ENCODE measurements at places on chromosomes 16 and 17.

DNA sequence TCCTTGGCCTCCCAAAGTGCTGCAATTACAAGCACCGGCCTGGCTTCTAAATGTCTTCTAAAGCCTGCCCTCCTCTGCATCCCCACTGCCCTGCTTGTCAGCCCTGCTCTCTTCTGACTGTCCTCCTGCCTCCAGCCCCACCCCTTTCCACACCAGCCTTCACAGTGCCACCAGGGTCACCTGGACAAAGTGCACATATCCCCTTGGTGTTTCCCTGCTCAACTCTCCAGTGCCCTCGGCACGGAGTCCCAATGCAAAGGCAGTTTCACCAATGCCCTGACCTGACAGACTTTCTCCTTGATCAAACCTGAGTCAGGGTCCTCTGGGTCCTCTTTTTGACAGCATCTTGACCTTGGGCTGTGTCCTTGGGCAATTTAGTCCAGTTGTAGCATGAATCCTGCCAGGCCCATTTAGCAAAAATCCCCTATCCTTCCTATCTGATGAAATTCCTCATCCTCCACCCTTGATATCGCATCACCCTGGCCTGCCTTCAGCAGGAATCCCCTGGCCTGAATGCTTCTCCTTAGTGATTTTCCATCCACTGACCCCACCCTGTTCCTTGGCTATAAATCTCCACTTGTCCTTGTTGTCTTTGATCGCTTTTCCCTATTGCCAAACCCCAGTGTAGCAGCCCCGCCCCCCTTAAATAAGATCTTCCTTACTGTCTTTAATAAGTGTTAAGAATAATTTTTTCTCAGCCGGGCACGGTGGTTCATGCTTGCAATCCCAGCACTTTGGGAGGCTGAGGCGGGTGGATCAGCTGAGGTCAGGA, 42.7 kb upstream of the ETV4 start:
- no peak for DNase-seq

GRCh38 chr16:21276090-21276489, 2.0 kb downstream of the CRYM start:
- no peak for DNase-seq

GRCh38 chr17:80512233-80512632, 32.4 kb upstream of the RPTOR start:
- DNase-seq: no peak

DNA sequence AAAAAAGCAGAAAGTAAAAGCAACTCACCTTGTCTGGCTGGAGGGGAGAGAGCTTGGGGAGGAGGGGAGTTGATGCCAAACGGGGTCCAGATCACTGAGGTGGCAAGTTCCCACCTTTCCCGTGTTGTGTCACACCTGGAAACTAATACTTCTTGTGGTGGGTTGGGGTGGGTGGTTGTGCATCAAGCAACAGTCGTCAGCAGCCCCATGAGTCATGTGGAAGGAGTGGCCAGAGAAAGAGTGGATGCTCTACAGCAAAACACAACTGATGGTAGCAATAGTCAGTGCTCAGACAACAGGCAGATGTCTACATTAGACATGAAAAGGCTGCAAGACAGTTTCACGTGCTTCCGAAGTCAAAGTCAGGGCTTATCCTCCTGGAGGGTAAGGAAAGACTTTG, 35.4 kb downstream of the ARSG start:
- no peak for DNase-seq

DNA sequence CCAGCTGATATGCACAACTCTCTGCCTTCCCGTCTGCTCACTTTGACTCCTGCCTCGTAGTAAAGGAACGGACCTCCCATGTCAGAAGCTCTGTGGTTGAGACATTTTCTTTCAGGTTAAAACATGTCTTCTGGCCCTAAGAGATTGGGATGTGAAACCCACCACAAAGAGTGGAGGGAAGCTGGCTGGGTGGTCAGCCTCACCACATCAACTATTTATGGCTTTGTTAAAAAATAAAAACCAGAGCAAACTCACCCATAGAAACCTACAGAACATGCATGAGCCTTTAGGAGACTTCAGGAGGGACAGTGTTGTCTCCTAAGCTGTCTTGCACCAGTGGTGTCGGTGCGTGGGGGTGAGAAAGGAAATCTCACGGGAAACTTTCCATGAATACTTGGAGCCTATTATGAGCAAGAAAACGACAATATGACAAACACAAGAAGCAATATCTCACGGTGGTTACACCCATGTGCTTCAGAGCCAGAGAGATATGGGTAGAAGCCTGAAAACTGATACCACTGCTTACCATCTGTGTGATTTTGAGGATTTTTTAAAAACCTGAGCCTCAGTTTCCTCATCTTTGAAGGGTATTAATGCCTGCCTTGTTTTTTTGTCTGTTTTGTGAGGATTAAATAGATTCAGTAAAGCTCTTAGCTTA, 61.7 kb upstream of the XYLT1 start:
- DNase-seq: no peak

- no peak for DNase-seq
Observed at GRCh38 chr17:29633886-29634285, 11.2 kb upstream of the CORO6 start.

- DNase-seq: no peak
Observed at GRCh38 chr16:81505011-81505661, 60.5 kb downstream of the CMIP start.

DNA sequence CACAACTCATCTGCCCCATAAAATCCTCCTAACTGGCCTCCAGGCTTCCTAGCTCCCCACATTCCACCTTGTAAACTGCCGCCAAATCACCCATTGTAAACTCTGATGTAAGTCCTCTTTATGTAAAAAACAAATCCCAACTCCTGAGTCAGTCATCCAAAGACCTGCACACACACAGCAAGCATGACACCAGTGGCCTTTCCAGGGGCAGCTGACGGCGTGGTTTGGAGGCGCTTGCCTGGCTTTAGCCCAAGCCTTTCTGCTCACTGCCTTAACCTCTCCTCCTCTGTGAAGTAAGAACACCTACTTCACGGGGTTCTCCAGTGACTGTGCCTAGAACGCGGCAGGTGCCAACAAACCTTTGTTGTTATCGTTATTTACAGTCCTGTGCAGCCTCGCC, 14.0 kb downstream of the UBE2O start:
- DNase-seq: no peak

- no peak for DNase-seq
Observed at GRCh38 chr17:69809331-69809730, 265.7 kb upstream of the KCNJ16 start.

DNA sequence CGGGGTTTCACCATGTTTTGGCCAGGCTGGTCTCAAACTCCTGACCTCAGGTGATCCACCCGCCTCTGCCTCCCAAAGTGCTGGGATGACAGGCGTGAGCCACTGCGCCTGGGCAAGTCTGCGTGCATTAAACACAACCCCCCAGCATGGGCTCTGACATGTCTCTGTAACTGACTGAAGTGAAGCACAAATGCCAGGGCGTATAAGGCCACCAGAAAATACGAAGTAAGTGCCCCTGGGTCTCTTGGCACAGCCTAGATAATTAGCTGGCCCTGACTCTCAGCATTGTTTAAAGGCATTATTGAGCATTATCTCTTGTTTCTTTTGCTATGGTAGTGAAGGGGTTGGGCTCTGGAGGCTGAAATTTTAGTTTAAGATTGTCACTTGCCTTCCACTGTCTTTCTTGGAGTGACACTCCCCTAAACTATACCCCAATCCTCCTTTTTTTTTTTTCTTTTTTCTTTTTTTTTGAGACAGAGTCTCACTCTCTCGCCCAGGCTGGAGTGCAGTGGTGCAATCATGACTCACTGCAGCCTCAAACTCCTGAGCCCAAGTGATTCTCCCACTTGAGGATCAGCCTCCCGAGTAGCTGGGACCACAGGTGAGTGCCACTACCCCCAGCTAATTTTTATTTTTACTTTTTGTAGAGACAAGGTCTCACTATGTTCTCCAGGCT, 8.2 kb upstream of the SEC14L1 start:
- no peak for DNase-seq

DNA sequence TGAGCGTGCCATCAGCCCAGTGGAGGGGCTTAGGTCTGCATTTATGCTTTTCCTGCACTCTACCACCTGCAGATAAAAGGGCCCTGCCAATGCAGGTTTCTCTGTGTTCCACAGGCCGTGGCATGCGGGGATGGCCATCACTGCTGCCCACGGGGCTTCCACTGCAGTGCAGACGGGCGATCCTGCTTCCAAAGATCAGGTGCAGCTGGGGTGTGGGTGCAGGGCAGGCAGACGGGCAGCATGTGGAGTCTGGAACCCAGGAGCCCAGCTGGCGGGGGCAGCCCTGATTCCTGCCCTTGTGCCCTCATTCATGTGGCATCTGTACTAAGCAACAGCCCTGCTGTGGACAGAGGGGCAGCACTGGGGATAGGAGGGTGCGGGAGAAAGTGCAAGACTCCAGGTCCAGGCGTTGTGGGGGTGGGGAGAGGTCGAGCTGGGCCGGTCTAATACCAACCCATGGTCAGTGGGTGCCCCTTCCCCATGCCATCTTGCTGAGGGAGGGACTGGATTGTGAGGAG, 4.5 kb downstream of the GRN start:
- DNase-seq: no peak

GRCh38 chr16:82650804-82651203, 24.0 kb downstream of the CDH13 start:
- no peak for DNase-seq

- no peak for DNase-seq
Observed at GRCh38 chr17:57097832-57098421, 12.9 kb downstream of the AKAP1 start.

DNA sequence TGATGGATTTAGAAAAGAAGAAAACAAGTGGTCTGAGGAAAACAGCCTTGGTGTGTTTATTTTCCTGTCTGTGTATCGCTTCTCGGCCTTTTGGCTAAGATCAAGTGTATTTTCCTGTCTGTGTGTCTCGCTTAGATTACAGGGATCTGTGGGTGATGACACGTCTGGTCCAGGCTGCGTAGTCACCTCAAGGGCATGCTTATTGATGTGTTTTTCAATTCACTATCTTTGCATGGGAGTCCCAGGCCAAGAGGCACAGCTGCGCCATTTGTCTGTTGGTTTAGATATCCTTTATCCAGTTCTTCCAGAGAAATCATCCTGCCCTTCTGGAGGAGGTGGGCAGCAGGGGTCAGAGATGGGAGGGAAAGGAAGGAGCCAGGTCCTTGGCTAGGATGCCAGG, 47.1 kb upstream of the STH start:
- no peak for DNase-seq

- DNase-seq: no peak
Observed at GRCh38 chr17:75873587-75874322, 4.6 kb downstream of the TRIM47 start.

DNA sequence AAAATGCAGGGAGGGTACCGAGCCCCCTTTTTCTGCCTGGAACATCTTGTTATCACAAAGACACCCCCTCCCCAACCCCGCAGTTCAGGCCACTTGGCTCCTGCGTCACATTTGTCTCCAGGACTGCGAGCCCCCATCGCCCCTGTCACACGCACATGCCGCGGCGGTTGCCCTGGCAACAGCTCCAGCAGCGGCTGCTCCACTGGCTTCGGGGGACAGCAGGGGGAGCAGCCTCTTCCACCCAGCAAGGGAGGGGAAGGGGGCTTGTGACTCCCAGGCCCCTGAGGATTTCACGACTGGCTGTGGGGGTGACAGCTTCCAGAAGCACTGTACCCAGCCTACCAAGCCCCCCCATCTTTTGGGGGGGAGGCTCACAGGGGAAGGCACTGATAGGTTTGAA, 2.6 kb downstream of the BAIAP3 start:
- DNase-seq: no peak

DNA sequence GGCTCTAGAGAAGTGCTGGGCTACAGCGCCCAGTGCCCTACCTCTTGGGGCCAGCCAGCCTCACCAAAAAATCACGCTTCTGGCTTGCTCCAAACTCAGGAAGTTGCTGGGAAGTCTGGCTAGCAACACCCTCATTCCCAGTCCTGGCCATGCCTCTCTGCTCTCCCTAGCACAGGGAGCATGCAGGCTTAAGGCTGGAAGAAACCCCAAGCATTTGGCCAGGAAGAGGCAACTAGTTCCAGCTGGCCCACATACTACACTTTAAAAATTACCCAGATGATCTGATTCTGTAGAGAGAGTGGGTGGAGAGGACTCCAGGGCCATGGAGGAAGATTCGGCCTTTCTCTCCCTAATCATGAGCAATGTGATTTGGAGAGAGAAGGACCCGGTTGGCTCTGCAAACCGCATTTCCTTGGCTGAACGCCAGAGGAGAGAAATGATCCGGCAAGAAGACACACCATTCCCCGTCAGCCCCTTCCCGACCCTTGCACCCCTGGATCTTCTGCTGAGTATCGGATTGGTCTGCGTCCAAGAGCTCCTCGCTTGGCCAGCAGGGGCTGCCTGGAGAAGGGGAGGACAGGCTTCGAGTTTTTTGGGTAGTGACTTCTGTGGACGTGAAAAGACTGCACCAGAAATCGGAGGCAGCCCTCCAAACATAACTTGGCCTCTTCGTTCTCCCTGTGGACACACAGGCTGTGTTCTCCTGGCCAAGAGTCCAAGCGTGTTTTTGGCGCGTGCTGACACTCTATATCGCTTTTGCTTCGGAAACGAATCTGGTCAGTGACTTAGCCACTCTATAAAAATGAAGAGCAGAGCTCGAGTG, 406.3 kb downstream of the WWOX start:
- DNase-seq: no peak

GRCh38 chr17:77404812-77405581, 264.2 kb downstream of the SEC14L1 start:
- DNase-seq: peak; percentile 60

- no peak for DNase-seq
Observed at GRCh38 chr17:36993227-36993626, 44.5 kb downstream of the AATF start.

GRCh38 chr17:80805032-80805751, 186.4 kb upstream of the CHMP6 start:
- no peak for DNase-seq

DNA sequence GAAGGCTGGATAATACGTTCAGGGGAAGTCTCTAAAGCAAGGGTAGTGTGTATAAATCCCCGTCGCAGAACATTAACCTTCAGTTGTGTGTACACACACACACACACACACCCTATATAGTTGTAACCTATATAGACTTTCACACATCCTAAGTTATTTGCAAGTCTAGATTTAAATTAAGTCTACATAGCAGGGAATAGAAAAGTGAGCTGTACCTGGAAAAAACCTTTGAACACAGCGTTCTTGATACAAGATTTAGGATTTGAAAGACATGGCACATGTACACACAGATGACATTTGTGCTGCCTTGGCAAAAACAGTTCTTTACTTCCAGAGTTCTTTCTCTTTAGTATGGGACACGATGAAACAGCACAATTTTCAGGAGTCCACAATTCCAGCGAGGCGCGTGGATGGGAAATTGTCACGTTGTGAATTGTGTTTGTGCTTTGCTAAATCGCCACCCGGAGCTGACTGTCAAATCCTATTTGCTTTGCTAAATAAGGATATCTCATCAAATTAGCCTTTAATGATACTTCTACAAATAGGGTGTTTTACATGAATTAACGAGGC, 233.9 kb downstream of the MRTFB start:
- no peak for DNase-seq
